ENCODE measurements at places on chromosomes 11 and 22. TPM values are rescaled to one million over a fixed set of nuclear protein-coding genes. Genes with fewer than 3 reads are reported as not detected.
A peak's percentile ranks its signal among the peaks of the same experiment; 100 is the strongest.

DNA sequence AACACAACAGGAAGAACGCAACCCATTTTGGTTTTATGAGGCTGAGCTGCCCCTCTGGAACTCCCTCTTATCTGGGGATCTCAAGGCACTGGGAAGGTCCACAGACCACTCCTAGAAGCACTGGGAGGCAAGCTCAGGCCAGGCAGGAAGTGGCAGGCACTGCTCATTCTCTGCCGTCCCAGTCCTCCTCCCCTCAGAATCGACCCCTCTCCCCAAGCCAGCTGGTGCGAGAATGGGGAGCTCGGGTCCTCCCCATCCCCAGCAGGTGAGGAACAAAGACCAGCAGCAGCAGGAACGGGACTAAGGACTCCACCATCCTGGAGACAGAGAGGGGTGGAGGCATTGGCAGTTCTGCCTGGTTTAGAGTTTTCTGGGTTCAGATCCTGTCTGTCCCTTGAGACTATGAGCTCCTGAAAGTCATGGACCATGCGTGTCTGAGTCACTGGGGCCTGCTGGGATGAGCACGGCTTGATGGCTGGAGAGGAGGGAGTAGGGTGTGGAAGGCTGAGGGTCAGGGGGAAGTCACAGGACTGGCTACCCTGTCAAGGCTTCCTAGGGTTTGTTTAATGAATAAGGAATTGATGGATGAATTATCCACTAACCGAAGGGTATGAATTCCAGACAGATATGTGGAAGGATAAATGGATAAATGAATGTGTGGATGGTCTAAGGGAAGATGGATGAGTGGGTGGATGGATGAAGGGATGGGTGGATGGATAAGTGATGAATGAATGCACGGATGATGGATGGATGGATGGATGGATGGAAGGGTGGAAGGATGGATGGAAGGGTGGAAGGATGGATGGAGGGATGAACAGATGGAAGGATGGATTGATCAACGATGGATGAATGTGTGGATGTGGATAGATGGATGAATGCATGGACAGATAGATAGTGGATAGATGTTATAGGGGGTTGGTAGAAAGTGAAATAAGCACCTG, 6.4 kb downstream of the MYEOV start:
- DNase-seq = peak; percentile 47

DNA sequence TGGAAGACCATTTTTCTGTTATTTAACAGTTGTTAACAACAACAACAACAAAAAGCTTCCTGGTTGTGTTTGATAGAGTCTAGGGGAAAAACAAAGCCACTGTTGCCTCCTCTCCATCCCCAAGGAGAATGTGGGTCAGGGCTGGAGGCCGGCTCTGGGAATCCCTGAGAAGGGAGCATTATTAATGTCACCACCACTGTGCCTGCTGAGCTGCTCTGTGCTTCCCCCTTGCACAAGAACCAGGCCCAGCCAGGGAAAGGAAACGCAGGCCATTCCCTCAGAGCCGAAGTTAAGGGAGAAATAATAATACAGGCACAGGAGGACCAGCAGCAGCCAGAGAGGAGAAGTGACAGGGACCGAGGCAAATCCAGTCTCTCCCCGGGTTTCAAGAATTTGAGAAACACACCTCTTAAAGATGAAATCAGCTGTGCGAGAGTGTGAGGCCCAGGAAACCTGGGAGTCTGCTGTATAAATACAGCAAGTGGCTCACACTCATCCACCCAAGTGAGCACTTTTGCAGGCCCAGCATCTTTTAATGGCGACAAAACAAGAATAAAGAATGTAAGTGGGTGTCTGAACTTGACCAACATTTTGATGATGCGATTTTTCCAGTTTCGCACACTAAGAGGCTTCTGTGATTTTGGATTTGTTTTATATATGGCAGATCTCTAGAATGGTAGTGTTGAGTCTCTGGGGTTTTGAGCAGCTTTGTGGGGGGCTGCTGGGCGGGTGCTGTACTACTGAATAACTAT, 539.2 kb downstream of the NTM start:
- DNase-seq = no peak

DNA sequence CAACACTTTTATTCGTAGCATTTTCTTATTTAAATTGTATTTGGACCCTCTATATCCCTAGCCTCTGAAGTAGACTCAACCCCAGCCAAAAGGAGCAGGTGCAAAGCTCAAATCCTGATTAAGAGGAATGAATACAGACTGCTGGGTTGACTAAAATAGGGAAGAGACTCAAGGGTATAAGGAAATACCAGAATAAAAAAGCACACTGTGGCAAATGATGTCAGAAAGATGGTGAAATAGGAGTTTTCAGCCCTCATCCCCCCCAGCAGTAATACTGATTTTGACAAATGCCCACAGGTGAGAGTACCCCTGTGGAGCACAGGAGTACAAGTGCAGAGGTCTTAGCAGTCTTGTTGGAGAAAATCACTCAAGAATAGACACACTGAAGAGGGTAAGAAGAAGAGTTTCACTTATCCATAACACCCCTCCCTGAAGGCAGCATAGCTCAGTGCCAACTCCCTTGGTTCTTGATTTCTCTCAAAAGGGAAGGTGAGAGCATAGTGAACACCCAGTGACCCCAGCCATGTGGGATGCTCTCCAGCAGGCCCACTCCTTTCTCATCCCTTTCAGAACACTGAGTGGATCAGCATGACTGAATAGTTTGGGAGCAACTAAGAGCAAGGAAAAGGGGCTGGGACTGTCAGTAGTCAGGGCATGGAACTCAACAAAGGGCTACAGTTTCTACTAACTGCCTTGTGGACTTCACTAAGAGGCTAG, 71.7 kb downstream of the TBC1D22A start:
- DNase-seq = no peak

DNA sequence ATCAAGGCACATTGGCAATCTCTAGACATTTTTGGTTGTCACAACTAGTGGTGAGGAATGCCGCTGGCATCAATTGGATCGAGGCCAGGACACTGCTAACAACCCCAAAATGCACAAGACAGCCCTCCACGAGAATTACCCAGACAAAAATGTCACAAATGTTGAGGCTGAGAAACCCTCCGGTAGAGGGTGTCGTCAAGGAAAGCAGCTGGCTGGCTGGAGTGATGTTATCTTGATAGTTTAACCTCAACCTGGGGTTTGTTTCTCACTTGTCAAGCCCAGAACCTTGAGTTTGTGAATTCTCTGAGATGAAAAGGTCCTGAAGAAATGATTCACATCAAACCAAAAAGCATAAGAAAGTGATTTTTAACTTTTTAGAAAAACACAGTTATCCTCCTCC, 21.1 kb upstream of the TMPRSS13 start:
- DNase-seq = no peak

GRCh38 chr11:15764326-15764725, 592.0 kb downstream of the SOX6 start:
- DNase-seq = no peak

DNA sequence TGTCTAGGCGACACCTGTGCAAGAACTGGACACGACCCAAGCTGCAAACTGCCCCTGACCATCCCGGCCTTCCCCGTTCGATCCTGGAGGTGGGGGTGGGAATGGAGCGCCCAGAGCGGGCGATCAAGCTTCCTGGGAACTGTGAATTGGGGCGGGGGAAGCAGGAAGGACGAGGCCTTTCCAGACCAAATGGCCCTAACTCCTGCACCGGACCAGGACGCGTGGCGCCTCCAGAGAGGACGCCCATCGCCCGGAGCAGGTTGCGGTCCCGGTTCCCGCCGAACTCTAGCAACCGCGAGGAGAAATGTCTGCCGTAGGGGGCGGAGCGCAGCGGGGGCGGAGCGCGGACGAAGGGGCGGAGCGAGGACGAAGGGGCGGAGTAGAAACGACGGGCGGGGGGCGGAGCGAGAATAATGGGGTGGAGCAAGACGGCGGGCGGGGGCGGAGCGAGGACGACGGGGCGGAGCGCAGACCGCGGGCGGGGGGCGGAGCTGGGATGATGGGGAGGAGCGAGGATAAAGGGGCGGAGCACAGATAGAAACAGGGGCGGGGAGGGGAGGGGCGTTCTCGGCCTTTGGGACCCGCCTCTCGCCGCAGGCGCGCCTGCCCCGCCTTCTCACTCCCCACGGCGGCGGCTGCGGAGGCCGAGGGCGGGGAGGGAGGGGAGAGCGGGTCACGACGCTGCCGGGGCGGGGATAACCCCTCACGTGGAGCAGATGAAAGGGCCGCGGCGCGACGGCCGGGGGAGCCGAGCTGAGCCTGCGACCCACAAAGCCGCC, at the start of gene ZNRF3:
TSS of gene ZNRF3 (plus strand) at position 695 of the 779 bp plus-strand sequence. CDS start 195 bp downstream, outside the sequence.
- DNase-seq = peak; percentile 50

- DNase-seq = no peak
Observed at GRCh38 chr11:123264431-123264780, 69.4 kb upstream of the CLMP start.

The RIMBP3B gene
- not detected for total RNA-seq

The SLC6A5 gene
- not detected for total RNA-seq

The PANX3 gene
- not detected for total RNA-seq

The PPARA gene
- total RNA-seq = 9.2 TPM

Data from renal cortical epithelial cell (primary cell).